ENCODE measurements at places on chromosomes 7 and 10. TPM values are rescaled to one million over a fixed set of nuclear protein-coding genes. Genes with fewer than 3 reads are reported as not detected.

Gene PAPSS2
- total RNA-seq, result 4.3 TPM

Gene TYW1B
- 2.9 TPM for total RNA-seq

Gene NEUROD6
- not detected for total RNA-seq

Gene SLC26A5
- total RNA-seq, result not detected

Gene SMO
- 0.08 TPM for total RNA-seq

Gene SUMF2
- 88.2 TPM for total RNA-seq

Gene PMPCB
- total RNA-seq, result 76.6 TPM

Gene TMEM184A
- not detected for total RNA-seq

Gene SPDYE2
- not detected for total RNA-seq

Gene AGR2
- not detected for total RNA-seq

Gene UBE3C
- total RNA-seq, result 58.8 TPM

Gene ATP6V0E2
- total RNA-seq, result 72.9 TPM

Gene ADCY1
- total RNA-seq, result 1.6 TPM

Gene MYO3A
- not detected for total RNA-seq

Gene DEPP1
- 0.73 TPM for total RNA-seq

Gene ANKRD26
- total RNA-seq, result 6.2 TPM

Gene EEPD1
- total RNA-seq, result 5.1 TPM

Gene CLEC2L
- total RNA-seq, result not detected

Gene PILRA
- 2.7 TPM for total RNA-seq

Gene ZNF467
- not detected for total RNA-seq

Gene CYP3A4
- total RNA-seq, result not detected

Gene NPC1L1
- total RNA-seq, result 0.32 TPM

Gene MMD2
- not detected for total RNA-seq

Gene LRRC72
- total RNA-seq, result not detected

Gene BLVRA
- 17.8 TPM for total RNA-seq

Gene CFAP58
- total RNA-seq, result 1.3 TPM

Gene AKR1D1
- not detected for total RNA-seq

Gene PITX3
- total RNA-seq, result 0.17 TPM

Gene VIPR2
- total RNA-seq, result 1.2 TPM

Gene H2BK1
- not detected for total RNA-seq

Gene NANOS1
- total RNA-seq, result 0.30 TPM

Gene FXYD4
- not detected for total RNA-seq

Gene AGR3
- not detected for total RNA-seq

Gene CH25H
- not detected for total RNA-seq

Gene ANKRD2
- total RNA-seq, result not detected

Gene METTL27
- 0.76 TPM for total RNA-seq

Gene EBLN1
- total RNA-seq, result not detected

Gene CRHR2
- total RNA-seq, result not detected

Gene LEP
- not detected for total RNA-seq

Gene GARIN1A
- 1.8 TPM for total RNA-seq

Gene ACHE
- total RNA-seq, result not detected

Gene PAX4
- not detected for total RNA-seq

Gene WDR86
- 0.45 TPM for total RNA-seq

Gene AVL9
- 48.1 TPM for total RNA-seq

Gene ZFAND2A
- total RNA-seq, result 27.7 TPM
